ENCODE measurements at places on chromosomes 12 and 14. TPM values are rescaled to one million over a fixed set of nuclear protein-coding genes. Genes with fewer than 3 reads are reported as not detected.
A peak's percentile ranks its signal among the peaks of the same experiment; 100 is the strongest.

Gene MANSC1
- 32.0 TPM for total RNA-seq

Gene YARS2
- total RNA-seq: 36.6 TPM

Gene RAB21
- 47.2 TPM for total RNA-seq

Gene MIPOL1
- total RNA-seq: 13.1 TPM

Gene FAM181A
- not detected for total RNA-seq

Gene SLC8A3
- not detected for total RNA-seq

- no peak for DNase-seq
These were observed 258.2 kb upstream of the PRKD1 start for GRCh38 chr14:30185832-30186231.

GRCh38 chr12:20472102-20472782 is 103.9 kb downstream of the PDE3A start:
- no peak for DNase-seq

DNA sequence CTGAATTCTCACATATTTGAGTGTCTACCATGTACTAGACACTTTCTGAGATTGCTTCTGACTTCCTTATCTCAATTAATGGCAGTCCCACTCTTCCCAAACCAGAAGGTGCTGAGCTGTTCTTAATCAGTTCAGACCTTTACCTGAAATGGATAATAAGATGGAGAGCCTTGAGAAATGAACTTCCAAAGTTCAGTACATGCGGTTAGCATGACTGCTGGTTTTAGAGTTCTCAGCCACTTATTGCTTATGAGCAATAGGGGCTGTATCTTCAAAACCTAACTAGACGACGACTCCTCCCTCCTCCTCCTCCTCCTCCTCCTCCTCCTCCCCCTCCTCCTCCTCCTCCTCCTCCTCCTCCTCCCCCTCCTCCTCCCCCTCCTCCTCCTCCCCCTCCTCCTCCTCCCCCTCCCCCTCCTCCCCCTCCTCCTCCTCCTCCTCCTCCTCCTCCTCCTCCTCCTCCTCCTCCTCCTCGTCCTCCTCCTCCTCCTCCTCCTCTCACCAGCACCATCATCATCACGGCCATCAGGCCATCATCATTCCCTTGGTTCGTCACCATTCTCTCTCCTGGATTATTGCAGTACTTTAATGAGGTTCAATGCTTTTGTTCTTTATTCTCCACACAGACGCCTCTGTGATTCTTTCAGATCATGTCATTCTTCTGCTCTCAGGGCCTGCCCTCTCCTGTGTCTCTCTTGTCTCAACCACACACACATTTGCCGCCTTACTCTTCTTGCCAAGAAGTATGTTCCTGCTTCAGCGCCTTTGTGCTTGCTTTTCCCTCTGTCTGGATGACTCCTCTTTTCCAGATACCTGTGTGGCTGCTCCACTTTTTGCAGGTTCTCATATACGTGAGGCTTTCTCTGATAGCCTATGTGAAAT is 2.7 kb downstream of the PCNX1 start:
- no peak for DNase-seq

DNA sequence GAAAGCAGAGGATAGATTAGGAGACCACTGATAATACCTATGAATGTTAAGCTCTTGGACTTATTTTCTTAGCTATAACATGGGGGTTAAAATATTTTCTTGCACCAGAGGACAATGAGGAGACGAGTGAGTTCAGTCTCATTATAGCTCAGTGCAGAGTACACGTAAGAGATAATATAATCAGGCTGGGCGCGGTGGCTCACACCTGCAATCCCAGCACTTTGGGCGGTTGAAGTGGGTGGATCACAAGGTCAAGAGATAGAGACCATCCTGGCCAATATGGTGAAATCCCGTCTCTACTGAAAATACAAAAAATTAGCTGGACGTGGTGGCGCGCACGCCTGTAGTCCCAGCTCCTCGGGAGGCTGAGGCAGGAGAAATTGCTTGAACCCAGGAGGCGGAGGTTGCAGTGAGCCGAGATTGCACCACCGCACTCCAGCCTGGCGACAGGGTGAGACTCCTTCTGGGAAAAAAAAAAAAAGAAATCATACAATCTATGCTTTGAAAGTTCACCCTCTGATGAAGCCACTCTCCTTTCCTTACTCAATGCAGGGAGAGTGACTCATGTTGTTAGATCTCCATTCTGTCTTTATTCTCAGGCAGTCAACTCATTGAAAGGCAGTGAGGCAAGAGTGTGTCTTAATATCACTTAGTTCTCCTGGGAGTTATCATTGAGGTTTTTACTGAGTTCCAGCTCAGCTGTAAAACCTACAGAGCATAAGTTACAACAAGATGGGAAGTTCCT is 134.2 kb downstream of the SYNE2 start:
- DNase-seq: peak; percentile 59

- DNase-seq: no peak
These were observed 169.9 kb downstream of the KTN1 start for GRCh38 chr14:55749946-55750345.

GRCh38 chr12:98359856-98360255 is 155.5 kb upstream of the TMPO start:
- no peak for DNase-seq

DNA sequence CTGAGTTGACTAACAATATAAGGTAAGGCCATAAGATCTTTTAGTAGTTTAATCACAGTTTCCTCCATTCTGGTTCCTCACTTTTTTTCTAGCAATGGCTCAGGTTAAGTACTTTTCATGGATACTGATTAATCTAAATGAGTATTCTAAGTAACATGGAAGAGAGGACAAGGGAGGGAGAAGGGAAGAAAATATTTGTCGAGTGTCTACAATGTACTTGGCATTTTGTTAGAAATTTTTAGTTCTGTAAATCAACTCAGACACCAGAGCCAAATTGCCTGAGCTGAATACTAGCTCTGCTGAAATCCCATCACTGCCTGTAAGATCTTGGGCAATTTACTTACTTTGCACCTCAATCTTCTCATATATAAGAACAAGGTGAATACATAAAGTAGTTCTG is 20.2 kb downstream of the RERG start:
- no peak for DNase-seq

- DNase-seq: no peak
These were observed 21.1 kb upstream of the CERS5 start for GRCh38 chr12:50188241-50188781.

DNA sequence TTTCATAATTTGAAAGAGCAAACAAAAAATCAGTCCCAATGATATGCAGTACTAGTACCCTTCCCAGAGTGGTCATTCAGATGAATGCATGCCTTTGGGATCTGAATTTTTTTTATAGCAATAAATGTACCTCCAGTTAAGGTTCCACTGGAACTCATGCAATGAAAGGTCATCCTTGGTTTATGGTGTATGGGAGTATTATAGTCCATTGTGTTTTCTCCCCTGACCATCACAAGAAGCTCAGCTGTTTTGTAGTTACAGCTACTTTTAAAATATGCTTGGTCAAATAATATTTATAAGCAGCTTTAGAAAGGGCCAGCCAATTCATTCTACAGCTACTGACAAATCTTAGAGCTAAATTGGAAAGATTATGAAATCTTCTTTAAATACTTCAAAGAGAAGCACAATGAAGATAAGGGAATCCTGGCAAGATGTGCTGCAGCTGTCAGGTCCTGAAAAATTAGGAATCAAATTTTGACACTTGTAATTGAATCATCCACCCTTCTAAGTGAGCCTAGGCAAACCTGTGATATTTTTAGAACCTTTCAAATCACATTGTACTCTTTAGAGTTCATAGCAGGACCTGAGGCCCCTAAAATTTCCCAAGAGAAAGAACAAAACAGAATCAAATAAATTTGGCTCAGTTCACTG is 46.5 kb downstream of the IFT81 start:
- no peak for DNase-seq

DNA sequence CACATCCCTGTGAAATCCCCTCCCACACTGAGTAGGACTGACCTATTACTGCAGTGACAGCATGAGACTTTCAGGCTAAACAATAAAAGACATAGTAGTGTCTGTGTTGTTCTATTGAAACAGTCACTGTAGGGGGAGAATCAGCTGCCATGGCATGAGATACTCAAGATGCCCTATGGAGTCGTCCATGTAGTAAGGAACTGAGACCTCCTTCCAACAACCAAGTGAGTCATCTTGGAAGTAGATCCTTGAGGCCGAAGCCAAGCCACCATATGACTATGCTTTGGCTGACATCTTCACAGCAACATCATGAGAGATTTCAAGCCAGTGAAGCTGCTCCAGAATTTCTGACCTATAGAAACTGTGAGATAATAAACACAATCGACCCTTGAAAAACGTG is 12.1 kb upstream of the LRP6 start:
- no peak for DNase-seq

- no peak for DNase-seq
These were observed 1.5 kb downstream of the TTC6 start for GRCh38 chr14:37596790-37597472.

DNA sequence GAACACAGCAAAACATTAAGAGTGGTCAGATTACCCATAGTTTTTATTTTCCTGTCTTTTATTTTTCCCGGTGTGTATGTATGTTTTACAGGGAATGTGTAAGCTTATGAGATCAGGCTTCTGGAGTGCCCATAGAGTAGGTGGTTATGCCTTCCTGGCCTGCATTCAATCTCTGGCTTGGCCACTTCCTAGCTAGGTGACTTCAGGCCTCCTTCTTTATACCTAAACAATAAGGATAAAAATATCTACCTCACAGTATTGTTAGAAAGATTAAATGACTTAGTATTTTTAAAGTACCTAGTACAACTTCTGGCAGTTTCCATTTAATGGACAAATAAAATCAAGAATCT is 42.4 kb downstream of the ITPR2 start:
- DNase-seq: no peak

GRCh38 chr12:43255522-43256111 is 296.4 kb downstream of the ADAMTS20 start:
- no peak for DNase-seq

DNA sequence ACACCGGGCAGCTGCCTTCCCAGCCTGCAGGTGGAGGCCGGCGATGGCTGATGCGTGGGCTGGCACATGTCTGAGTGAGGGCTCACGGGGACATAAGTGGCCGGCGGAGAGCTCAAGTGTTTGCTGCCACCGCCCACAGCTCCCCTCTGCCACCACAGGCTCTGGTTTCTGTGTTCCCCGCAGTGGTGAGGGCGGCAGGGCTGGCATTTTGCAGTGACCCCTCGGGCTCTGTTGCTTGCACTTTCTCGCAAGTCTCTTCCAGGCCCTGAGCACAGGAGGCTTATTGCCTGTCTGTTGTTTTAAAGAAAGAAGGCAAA is 271.0 kb upstream of the RTL1 start:
- no peak for DNase-seq

GRCh38 chr12:46304070-46304469 is 35.2 kb upstream of the SLC38A1 start:
- DNase-seq: no peak

GRCh38 chr14:44490966-44491365 is 16.1 kb downstream of the FSCB start:
- no peak for DNase-seq
